ENCODE measurements at places on chromosomes 5 and 9.

GRCh38 chr5:14197056-14197455 is 53.9 kb downstream of the TRIO start:
- no peak for DNase-seq

DNA sequence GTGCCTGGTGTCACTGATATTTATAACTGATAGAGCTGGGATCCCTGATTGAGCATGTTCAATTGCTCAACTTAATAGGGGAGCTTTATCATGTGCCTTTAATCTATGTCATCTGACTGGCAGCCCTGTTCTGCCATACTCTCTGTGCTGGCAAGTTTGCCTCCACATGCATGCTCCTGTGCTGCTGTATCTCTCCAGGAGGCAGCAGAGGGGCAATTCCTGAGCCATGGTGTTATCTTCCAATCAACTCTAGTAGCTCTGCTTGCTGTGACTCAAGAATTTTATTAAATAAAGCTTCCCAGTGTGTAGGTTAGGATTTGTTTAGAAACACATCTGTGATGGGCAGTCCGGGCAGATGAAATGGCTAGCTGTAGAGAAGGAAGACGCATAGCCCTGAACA is 642.0 kb downstream of the KIF4B start:
- no peak for DNase-seq

DNA sequence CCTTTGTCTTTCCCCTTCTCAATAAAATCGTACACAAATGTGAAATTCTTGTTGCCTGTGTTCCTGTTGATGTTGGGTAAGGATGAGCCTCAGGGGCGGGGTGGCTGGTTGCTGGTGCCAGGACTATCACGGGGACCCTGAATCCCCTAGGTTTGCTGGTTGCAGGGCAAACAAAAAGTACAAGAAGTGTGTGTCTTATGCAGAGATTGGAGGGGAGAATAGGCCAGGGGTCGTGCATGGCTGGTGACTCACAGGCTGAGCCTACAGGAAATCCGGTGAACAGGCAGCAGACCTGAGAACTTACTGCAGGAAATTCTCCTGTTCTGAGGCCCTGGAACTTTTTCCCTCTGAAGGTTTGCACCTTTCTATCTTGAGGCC is 5.5 kb downstream of the ANXA2R start:
- DNase-seq, result peak; percentile 82

GRCh38 chr9:136629001-136629878 is 33.5 kb upstream of the EGFL7 start:
- no peak for DNase-seq

DNA sequence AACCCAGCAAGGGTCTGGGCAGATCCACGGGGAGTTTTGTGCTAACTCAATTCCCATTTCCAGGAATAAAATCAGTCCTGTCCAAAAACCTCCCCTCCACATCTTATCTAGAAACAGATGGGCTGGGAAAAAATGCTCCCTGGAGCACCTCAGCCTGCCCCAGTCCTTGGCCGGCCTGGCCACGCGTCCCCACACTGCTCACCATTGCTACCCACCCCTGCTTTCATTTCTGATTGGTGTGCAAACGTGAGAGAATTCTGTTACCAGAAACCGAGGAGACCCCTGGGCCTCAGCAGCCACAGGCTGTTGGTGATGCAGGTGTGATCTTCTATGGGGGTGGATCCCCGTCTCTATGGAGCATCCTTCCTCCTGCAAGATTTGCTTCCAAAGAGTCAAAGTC is 38.0 kb upstream of the OLFM1 start:
- no peak for DNase-seq
